ENCODE measurements at places on chromosomes 4 and X. TPM values are rescaled to one million over a fixed set of nuclear protein-coding genes. Genes with fewer than 3 reads are reported as not detected.

OTC gene
- total RNA-seq: not detected

PAGE3 gene
- not detected for total RNA-seq

PPA2 gene
- 97.3 TPM for total RNA-seq

COL4A5 gene
- 63.1 TPM for total RNA-seq

EVC2 gene
- total RNA-seq: 9.5 TPM

PHEX gene
- 16.6 TPM for total RNA-seq

USP17L5 gene
- total RNA-seq: not detected

CACNA1F gene
- total RNA-seq: under 0.01 TPM

KIAA1210 gene
- total RNA-seq: not detected

USP17L22 gene
- total RNA-seq: not detected

CENPVL3 gene
- not detected for total RNA-seq

USP26 gene
- total RNA-seq: not detected

BGN gene
- total RNA-seq: not detected

BCORL1 gene
- 1.4 TPM for total RNA-seq

MTMR8 gene
- total RNA-seq: 1.3 TPM

ABCG2 gene
- under 0.01 TPM for total RNA-seq

SPRY1 gene
- 3.2 TPM for total RNA-seq
